ENCODE measurements at places on chromosomes 5 and 9.

DNA sequence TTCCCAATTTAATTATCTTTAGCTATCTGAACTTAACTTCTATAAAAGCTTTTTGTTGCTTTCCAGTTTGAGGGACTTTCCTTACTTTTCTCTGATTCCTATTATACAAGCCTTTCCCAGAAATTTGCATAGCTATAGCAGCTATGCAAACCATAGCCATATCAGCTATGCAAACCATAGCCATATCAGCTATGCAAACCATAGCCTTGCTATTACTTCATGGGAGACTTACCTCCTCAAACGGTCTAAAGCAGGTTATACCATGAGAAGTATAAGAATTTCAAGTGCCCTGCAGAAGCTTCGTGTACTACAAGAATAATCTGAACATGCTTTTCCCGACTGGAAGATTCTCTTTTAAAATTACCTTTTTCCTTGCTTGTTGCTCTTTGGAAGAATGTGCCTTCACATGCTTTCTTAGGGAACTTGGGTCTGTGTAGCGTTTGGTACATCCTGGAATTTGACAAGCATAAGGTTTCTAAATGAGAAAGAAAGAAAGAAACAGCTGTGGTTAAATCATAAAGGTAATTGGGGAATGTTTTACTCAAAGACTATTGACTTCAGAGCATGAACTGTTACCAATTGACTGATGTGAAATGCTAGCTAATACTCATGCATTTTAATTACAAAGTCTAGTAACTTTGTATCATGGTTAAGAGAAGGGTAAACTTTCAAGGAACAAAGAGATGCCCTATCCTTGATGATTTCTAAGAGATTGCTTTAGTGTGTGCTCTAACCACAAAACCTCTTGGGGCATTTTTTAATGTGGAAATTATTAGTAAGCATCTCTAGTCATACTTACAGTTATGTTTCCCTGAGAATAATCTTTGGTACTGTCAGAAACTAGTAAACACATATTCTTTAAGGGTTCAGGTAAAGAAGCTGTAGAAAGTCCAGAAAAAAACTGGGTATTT, 367.6 kb downstream of the GLIS3 start:
- DNase-seq: no peak

- DNase-seq: no peak
Measured at GRCh38 chr9:18045326-18045725, 428.6 kb upstream of the ADAMTSL1 start.

DNA sequence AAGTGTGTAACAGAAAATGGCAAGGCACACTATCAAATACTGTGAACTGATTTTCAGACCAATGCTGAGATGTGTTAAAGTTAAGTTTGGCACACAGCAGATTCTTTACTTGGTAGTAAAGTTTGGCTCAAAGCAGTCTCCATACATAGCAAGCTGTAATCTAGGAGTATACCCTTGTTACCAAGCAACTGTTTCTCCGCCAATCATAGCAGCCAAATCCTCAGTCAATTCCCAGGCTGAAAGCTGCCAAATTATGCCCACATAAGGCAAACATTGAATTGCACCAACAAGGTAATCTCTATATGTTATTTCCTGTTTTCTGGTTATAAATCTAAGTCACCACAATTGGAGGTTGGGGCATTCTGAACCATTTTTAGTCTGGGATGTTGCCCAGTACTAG, 345.7 kb downstream of the DEPDC1B start:
- DNase-seq: no peak

GRCh38 chr5:143775258-143775657, 36.7 kb upstream of the HMHB1 start:
- DNase-seq: no peak

DNA sequence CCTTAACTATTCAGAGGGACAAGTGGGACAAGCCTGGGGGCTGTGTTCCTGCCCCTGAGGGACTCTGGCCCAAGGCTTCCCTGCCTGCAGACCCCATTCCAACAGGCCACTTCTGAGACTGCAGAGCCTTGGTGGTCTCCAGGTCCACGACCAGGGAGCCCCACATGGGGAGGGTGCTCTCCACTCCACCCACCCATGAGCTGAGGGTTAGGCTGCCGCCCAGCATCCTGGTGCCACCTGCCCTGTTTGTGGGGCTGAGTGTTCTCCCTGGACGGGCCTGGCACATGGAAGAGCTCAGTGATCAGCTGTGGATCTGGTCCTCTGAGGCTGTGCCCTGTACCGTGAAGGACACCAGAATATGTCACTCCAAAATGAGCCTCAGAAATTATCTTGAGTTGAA, 2.5 kb upstream of the ABO start:
- no peak for DNase-seq

DNA sequence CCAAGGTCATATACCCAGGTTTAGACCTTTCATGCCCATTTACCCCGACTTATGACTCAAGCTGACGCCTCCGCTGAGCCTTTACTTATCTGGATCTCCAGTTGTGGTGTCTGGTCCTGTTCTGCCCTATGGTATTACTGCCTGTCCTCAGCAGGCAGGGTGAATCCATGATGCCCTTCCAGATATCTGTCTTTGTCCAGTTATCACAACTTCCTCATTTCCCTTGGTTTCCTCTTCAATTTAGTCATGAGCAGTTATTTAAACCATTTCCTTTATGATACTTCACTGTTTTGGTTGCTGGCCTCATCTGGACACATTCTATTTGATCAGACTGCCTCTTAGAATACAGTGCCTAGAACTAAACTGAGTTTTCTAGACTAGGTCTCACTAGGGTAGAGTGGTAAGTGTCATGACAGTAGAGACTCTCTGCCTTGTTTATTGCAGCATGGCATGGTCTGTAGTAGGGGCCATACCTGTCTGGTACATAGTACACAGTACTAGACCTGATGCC, 93.3 kb downstream of the MELK start:
- no peak for DNase-seq

- no peak for DNase-seq
Measured at GRCh38 chr5:56389261-56389660, 156.1 kb upstream of the ANKRD55 start.

GRCh38 chr5:148382961-148383360, 797 bp upstream of the FBXO38 start:
- DNase-seq: no peak

DNA sequence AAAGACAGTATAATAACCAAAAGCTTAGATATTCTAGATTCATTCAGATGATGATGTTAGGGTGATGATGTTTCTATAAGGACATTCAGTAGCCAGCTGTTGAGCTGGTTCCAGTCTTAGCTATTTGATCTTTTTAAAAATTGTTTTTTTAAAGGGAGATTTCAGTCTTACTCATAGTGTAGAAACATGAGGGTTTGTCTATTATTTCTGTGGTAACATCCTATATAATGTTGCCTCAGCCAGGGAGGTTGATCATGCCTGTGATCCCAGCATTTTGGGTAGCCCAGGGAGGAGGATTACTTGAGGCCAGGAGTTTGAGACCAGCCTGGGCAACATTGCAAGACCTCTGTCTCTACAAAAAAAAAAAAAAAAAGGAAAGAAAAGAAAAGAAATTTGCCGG, 167.8 kb downstream of the DOCK2 start:
- DNase-seq: no peak

DNA sequence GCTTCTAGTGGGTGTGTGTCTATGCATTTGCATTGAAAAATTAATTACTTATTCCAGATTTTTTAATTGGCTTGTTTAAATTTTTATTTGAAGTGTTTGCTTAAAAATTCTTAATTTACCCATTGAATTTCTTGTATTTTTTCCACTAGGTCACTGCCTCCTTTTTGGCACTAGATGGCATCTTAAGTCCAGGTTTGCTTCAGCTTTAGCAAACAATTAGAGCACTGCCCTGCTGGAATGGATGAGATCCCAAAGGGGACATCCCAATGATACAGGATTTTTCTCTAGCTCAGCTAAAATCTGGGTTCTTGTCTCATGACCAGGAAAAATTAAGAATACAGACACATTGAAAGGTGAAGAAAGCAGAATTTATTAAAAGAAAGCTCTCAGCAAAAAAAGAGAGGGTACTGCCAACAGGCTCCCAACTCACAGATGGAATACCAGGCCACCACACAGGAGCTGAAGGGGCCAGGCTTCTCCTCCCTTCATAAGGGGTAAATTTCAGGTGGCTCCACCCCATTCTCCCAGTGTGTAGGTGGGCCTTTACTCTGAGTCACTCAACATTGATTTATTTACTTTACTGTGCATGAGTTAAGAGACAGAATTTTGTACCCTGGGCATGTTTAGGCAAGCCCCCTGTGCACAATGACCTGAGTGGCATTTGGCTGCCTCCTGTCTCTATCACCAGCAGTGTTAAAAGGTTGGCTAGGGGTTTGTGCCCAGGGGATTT, 532.4 kb downstream of the ANXA1 start:
- no peak for DNase-seq

DNA sequence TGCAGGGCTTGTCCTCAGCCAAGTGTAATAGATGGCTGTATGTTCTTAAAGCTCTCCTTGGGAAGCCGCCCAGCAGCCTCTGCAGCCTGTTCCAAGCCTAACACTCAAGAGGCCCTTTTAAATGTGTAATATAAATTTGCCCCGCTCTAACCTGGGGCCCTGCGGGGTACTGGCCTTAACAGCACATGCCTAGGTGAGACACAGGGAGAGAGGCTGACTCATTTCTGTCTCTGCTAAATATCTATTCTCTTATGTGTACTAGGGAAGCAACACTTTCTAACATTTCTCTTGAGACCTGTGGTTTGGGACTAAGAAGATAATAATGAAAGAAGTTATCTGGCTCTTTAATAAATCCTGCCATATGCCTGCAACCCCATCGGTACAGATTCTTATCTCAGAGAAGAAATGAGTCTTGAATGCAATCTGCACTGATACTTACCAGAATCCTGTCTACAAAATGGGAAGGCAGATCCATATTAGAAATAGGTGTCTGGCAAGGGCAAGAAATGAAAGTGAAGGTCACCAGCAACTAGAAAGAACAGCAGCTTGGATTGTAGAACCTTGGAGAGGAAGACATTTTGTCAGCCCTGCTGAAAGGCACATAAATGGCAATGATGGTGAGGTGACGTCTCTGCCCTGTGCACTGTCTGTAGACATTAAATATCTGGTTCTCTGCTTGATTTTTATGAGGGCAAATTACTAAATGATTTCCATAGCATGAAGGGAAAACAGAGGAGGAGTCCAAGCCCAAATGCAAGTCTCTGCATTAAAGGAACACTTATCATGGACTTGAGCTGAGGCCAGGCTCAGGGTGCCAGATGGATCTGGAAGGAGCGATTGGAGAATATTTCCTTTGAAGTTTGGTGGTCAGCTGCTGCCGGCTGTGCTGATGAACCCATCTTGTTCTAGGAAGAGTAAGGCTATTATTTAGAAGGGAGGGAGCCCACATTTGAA, 14.5 kb upstream of the TGFBI start:
- no peak for DNase-seq

GRCh38 chr5:139371482-139372435, 11.3 kb downstream of the SLC23A1 start:
- no peak for DNase-seq

DNA sequence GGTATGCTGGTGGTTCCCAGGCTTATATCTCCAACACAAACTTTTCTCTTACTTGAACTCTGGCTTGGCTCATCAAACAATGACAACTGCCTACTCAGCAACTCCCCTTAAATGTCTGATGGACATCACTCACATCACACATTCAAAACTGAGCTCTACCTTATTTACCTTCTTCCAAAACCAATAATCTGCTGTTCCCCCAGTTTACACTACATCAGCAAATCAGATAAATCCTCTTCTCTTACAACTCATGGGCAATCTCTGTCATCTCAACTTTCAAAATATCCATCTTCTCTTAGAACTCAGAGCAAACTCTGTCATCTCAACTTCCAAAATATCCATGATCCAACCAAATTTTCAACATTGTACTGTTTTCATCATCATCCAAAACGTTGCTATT, 2347.9 kb upstream of the ACO1 start:
- DNase-seq: no peak

- DNase-seq: no peak
Measured at GRCh38 chr9:95273369-95274022, 44.0 kb downstream of the FANCC start.

DNA sequence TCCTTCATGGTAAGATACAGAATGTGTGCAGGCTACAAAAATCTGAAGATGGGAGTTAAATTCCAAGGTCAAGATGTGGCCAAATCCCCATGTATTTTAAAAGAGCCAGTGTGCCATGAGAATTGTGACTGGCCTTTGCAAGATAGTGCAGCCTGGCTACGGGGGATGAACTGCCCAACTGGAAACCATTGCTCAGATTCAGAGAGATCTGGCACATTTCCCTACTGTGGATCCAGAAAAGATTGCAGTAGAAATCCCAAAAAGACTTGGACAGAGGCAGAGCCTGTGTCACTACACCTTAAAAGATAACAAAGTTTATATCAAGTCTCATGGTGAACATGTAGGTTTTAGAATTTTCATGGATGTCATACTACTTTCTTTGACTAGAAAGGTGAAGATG, 26.2 kb downstream of the SLC12A2 start:
- DNase-seq: no peak

- no peak for DNase-seq
Measured at GRCh38 chr9:89243296-89244061, 64.9 kb upstream of the SHC3 start.

DNA sequence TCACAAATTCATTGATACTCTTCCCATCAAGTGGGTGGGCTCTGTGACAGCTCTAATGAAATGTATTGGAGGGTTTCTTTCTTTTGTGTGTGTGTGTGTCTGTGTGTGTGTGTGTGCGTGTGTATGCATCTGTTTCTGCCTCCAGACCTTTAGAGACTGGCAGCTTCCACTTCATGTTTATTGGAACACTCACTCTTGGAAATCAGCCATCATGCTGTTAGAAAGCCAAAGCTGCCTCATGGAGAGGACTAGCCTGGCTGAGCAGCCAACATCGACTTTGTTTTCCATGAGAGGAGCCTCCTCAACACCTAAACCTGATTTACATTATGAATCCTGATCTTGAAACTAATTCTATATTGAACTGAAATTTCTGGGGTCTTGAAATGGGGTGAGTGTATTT, 128.5 kb upstream of the FAM174A start:
- DNase-seq: no peak

DNA sequence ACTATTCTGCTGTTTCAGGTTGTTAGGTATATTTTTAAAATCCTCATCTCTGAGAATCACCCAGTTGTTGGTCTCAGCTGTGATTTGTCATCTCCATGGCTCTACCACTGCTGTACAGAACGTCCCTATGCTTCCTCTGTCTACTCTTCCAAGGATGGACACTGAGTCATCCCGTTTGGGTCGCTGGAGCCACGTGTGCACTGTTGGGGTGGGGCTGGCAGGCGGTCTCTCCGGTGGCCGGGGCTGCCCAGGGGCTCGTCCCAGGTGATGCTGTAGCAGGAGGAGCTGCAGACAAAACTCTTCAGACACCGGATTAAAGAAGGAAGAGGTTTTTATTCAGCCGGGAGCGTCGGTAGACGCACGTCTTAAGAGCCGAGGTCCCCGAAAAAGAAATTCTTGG, 16.9 kb downstream of the LCN9 start:
- no peak for DNase-seq

DNA sequence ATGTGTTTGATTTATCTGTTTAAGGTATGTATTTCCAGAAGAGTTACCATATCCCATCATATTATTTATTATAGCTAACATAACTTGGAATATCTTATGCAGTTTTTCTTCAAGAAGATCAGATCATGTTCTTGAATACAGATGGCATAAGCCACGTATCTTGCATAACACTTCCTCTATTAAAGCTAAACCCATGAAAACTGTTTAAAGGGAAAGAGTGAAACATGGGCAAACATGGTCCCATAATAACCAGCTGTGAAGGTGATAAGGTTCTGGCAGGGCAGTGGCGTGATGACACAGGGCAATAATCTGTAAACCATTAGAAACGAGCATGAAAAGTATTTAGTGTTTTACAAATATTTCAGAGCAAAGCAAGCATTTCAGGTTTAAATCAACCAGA, 34.2 kb downstream of the EFNA5 start:
- DNase-seq: no peak

Measured in activated naive CD4-positive, alpha-beta T cell treated with Interleukin-2 at 50 U/mL for 16 hours (primary cell).